ENCODE measurements at places on chromosomes 4 and X.

DNA sequence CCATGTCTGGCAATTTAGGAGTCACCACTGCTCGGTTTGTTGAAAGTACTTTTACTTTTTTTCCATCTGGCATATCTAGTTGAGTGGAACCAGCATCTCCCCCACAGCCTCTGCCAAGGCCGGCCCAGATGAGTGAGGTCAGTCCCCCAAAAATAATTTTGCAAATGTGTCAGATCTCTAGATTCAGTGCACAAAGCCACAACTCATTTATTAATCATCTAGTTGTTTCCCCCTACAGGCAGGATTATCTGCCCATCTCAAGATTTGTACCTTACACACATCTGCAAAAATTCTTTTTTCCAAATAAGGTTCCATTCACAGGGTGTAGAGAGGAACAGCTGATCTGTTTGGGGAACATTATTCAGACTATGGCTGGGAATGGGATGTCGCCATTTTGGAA is 174.0 kb upstream of the MXRA5 start:
- DNase-seq = no peak

DNA sequence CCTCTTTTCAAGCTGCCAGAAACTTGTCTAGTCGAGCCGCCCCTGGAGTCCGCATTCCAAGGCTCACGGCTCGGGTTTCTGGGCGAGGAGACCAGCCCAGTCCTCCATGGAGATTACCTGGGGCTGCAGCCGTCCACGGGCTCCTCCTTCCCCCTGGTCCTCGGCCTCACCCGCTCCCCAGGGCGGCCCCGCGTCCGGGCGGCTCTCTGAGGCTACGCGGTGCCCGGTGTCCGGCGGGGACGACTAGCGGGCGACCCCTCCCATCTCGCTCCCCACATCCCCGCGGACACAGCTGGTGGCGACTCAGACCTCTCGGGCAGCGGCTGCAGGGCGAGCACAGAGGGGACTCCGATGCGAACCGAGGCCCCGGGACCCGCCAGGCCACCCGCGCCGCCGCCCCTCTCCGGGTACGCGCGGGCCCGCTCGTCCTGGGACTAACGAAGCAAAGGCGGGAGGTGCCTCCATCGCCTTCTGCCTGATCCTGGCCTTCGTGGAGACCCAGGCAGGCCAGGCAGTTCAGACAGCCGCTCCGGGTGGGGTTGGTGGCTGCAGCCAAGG is 159.4 kb downstream of the TRAM1L1 start:
- DNase-seq = no peak

DNA sequence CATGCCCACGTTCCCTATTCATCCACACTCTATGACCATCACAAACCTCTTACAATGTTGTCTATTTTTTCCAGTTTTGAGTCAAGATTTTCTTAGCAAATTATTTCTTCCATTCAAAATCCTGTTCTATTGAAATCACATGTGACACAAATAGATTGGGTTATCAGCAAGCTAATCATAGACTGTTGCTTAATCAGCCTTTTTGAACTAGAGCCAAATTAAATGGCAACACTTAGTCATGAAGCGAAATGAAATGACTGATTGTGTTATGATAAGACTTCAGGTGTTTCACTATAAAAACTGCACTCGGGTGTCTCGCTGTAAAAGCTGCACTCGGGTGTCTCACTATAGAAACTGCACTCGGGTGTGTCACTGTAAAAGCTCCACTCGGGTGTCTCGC is 890.0 kb upstream of the FRG1 start:
- no peak for DNase-seq

DNA sequence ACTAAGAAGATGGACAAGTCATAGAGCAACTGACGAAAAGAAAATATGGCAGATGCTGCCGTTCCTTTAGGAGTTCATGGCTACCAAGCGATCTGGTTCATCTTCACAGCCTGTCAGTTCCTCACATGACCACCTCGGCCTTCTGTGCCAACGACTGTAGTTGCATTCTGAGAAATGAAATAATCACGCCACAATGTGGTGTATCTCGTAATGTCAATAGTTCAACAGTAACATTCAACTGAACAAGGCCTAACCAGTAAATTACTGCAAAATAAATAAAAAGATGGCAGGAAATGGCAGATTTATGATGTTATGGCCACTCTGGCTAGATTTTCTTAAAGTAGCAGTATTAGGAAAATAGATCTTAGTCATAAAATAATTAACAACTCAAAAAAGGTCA is 4.4 kb downstream of the GPRIN3 start:
- DNase-seq = no peak

GRCh38 chrX:153633048-153633447 is 14.0 kb upstream of the DUSP9 start:
- no peak for DNase-seq

- no peak for DNase-seq
These were observed 219.0 kb upstream of the CPEB2 start for GRCh38 chr4:14783011-14783877.

GRCh38 chr4:141389649-141390048 is 169.0 kb downstream of the ZNF330 start:
- no peak for DNase-seq

DNA sequence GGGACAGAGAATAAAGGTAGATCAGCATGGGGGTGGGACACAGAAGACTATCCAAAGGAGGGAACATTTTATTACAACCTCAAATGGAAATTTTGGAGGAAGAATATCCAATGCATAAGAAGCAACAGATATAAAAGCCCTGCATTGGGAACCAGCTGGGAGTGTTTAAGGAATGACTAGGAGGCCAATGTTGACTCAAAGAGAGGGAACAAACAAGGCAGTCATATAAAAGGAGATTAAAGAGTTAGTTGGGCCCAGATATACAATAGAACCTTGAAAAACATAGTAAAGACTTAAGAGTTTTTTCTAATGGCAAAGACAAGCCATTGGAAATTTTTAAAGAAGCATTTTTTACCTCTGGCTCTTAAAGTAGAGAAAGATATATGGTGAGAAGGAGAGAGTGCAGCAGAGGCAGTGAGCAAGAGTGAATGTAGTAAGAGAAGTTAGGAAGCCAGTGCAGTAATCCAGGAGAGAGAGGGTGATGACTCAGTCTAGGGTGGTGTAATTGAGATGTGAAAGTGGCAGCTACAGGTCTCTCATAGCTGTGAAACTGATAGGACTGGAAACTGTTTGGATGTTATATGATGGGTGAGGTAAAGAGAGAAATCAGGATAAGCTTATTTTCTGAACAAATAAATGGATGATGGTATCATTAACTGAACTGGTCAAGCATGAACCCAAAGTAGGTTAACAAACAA is 182.2 kb upstream of the ATOH1 start:
- no peak for DNase-seq

DNA sequence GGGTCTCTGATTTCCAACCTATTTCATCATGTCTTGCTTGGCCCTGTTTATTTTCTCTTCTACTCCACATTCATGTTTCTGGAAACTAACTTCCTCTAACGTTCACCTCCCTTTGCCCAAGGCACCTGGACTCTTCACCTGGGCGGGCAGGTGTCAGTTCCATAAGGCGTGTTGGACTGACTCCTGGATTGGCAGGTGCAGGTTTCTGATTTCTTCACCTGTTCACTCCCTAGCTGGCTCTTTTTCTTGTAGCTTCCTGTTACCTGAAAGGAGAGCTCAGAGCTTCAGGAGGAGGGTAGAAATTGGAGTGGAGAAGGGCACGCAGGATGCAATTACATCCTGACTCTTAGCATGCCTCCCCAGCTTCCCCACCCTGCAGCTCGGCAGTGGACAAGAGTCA is 350.8 kb upstream of the KLF3 start:
- no peak for DNase-seq

- no peak for DNase-seq
These were observed 36.7 kb upstream of the NPNT start for GRCh38 chr4:105858466-105859040.

DNA sequence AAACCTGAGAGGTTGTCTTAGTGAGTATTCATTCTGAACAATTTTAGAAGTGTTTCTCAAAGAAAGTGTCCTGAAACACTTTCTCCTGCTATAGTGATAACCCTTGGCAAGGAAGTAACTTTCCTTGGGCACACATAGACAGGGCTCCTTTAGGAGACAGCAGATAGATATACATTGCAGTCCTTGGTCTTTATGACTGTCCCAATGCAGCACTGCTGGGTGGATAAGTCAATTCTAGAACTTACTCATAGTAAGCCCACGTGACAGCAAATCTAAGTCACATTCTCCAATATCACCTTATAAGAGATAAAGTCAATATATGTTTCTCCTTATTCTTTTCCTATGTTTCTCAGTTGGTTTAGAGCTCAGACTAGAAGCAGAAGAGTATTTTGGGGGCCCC is 46.7 kb downstream of the GPRASP3 start:
- no peak for DNase-seq

DNA sequence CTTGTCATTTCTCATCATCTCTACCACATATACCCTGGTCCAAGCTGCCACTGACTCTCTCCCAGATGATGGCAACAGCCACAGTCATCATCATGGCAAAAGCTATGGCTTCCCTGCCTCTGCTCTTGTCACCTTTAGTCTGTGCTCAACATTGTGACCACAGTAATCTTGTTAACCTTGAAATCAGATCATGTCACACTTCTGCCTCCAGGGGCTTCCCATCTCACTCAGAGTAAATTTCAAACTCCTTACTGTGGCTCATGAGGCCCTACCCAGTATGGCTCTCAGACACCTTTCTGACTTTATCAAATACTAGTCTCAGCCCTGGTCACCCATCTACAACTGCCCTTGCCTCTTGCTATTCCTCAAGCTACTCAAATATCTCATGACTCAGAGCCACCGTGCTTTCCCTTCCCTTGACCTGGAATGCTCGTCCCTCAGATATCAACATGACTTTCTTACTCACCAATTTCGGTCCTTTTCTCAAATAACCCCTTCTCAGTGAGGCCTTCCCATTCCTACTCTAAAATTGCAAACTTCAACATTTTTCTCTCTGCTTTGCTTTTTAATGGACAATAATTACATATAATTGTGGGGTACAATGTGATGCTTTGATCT is 41.1 kb upstream of the STIM2 start:
- DNase-seq = no peak

DNA sequence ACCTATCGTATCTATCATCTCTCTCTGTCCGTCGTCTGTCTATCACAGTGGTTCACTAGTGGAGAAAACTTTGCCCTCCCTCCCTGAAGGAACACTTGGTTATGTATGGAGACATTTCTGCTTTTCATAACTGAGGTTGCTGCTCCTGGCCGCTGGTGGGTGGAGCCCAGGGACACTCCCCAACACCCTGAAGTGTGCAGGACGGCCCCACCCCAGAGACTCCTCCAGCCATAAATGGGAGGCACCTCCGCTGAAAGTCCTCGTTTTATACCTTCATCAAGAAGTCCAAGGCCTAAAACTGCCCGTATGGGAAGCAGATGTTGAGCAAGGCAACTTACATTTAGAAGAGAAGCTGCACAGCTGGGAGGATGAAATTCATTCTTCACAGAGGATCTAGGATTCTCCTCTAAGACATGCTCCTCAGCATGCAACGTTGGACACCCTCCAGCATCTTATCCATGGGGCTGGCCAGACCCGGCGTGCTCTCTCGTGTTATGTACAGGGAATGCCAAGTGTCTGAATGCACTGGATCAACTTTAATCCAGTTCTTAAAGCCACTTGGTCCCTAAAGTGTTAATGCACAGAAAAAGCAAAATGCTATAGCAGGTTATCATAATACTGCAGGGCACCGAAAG is 43.5 kb downstream of the PRKX start:
- DNase-seq = no peak

- no peak for DNase-seq
These were observed 44.4 kb upstream of the TAPT1 start for GRCh38 chr4:16270454-16271328.

- no peak for DNase-seq
These were observed 56.0 kb downstream of the PDLIM5 start for GRCh38 chr4:94507708-94508107.

GRCh38 chrX:2572740-2573139 is 72.0 kb upstream of the DHRSX start:
- DNase-seq = no peak

DNA sequence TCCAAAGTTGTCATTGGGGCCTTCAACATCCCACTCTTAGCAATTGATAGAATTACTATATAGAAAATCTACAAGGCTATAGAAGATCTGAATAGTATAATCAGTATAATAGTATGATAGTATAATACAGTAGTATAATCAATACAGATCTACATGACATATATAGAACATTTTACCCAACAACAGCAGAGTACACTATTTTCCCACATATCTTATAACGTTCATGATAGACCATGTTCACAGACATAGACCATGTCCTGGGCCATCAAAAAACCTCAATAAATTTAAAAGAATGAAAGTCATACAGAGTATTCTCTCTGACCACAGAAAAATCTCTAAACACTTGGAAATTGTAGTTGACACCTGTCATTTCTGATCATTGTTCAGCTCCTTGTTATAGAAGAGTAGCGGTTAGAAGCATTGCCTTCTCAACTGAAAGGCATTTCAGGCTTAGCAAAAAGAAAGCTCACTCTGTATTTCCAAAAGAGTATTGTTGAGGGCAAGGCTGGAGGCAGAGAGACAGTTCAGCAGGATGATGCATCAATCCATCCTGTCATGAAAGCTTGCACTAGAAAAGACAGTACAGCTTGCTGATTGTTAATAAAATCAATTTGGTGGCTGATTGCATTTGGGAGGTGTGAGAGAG is 38.8 kb upstream of the ARMCX5 start:
- no peak for DNase-seq

DNA sequence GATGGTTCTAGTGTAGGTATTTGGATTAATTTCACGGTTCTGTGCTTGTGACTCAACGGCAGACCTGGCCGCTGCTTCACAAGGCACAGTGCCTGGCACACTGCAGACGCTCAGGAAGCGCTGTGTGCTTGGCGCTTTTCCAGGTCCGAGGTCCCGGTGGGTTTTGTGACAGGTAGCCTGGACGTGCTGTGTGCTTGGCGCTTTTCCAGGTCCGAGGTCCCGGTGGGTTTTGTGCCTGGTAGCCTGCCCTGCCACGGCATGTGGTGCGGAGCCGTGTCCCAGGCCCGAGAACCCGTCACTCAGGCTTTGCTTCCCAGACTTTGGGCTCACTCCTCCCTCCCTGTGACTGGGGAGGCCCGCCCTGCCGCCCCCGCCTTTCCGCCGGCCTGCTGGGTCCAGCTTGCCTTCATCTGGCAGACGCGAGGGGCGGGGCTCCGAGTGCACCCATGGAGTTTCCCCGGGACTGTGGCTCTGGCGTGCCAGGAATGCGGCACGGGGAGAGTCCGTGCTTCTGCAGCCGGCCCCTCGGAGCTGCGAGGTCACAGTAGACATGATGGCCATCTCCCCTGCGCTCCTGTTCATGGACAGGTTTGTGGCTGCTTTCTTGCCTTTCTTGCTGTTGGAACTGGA is 44.2 kb downstream of the TBC1D14 start:
- DNase-seq = no peak

DNA sequence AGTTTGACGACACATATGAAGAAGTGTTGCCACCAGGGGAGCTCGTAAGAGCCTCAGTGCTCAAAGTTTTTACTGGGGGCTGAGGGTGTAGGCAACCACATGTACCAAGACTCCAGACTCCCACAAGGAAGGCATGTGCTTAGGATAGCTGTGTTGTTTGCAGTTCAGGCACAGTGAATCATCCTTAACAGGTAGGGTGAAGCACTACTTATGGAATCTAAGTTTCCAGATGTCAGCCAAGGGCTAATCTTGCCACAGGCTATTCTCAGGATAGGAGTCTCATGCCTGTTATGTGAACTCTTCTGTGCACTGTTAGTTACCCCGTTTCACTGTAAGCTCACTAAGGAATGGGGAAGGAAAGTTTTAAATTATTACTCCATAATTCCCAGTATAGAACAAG is 202.6 kb downstream of the TMA16 start:
- no peak for DNase-seq

GRCh38 chr4:21768349-21769310 is 179.9 kb downstream of the KCNIP4 start:
- no peak for DNase-seq
